ENCODE measurements at places on chromosomes 5 and 9.

DNA sequence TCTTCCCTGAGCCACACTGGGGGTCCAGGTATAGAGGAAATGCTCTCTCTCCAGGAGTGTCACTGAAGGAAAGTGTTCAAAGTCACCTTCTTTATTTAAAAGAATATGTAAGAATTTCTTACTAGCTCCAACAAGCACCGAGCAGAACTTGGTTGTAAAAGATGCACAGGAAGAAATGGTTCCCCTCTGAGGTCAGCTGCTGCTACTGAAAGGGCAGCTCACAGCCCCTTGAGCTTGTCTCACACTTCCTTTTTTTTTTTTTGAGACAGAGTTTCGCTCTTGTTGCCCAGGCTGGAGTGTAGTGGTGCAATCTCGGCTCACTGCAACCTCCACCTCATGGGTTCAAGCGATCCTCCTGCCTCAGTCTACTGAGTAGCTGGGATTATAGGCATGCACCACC lies 77.2 kb downstream of the PRRT1B start:
- no peak for DNase-seq

- no peak for DNase-seq
Observed at GRCh38 chr9:86664603-86665002, 282.7 kb downstream of the GAS1 start.

GRCh38 chr5:16773991-16774390 lies 157.2 kb upstream of the RETREG1 start:
- no peak for DNase-seq

- DNase-seq, result no peak
Observed at GRCh38 chr5:989961-990530, 18.6 kb upstream of the NKD2 start.

- no peak for DNase-seq
Observed at GRCh38 chr9:84709056-84709455, 39.5 kb downstream of the NTRK2 start.

Data from CD4-positive, alpha-beta T cell treated with Interferon alpha-2 for 1 hour (primary cell).